ENCODE measurements at places on chromosomes 6 and 20. TPM values are rescaled to one million over a fixed set of nuclear protein-coding genes. Genes with fewer than 3 reads are reported as not detected.

Gene GINS1
- 6.6 TPM for total RNA-seq

DNA sequence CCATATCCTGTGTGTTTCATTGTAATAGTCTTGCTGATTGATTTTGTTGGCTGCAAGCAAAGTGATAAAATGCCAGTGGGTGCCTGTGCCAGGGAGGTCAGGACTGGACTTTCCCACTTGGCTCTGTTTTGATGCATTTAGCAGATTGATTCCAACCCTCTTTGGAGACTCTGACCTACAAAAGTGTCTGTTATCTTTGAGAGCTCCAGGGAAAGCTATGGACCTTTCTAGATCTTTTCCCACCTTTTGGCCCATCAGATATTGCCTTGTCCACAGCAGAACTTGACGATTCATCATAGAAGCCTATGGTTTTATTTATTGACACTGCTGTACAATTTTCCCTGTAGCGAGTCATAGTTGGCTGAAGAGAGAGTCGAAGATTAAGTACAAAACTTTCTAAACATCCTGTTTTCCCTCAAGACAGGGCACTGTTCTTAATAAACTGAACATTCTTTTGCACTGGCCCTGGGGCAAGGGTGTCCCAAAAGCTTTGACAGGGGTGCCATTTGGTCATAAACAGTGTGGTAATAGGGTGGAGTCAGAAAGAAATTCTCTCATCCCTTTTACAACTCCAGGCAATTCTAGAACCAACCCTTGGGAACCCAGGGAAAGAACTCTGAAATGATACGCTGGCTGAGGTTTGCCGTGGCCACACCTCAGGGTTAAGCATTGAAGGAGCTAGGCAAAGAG, 53.7 kb downstream of the E2F3 start:
- no peaks in the 10 kb centered on the region for H3K36me3 ChIP-seq
- no peak overlapping the region for H3K27ac ChIP-seq
- peaks cover 7% of the 10 kb centered on the region for H3K4me1 ChIP-seq
- no peaks in the 10 kb centered on the region for H3K27me3 ChIP-seq
- DNase-seq: peak; percentile 57

Gene SMOC2
- not detected for total RNA-seq

DNA sequence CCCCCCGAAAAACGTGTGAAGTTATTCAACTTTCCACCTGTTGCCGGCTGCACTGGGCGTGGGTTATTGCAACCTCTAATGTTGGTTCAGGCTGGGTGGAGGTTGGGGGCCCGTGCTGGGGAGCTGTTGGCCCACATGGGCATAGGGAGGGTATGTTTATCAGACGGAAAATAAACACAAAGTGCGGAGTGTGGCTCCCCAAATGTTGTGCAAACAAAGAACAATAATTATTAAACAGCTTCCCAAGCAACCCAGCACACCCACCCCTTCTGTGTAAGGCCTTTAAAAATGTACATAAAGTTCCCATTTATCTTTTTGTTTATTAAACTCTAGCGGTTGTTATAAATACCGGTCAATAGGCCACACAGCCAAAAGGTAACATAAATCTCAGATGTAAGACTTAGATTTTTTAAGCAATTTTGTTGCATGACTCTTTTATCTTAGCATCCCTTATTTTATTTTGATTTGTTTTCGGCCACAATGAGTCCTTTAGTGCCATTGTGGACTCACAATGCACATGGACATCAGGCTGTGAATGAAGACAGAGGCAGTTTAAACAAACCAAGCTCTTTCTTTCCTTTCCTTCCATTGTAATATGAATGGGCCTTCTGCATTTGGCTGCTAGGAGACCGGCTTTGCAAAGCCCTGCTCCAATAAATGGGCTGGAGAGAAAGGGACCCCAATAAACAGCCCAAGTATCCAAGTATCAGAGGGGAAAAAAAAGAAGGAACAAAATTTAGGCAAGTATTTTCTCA, 6.9 kb upstream of the DLL1 start:
- DNase-seq: no peak
- no peak overlapping the region for H3K27ac ChIP-seq
- H3K4me1 ChIP-seq: peaks cover 4% of the 10 kb centered on the region
- peaks cover 60% of the 10 kb centered on the region for H3K27me3 ChIP-seq
- no peaks in the 10 kb centered on the region for H3K36me3 ChIP-seq

- no peak overlapping the region for H3K4me3 ChIP-seq
- no peaks in the 10 kb centered on the region for H3K36me3 ChIP-seq
- no peaks in the 10 kb centered on the region for H3K27me3 ChIP-seq
- H3K4me1 ChIP-seq: peaks cover 3% of the 10 kb centered on the region
These were observed 74.8 kb upstream of the NEDD9 start for GRCh38 chr6:11307226-11307625.

GRCh38 chr6:116126032-116126431, at the start of gene COL10A1:
Gene COL10A1, minus strand, starts transcription at chr6:116126132. Its CDS starts 640 bp downstream, at chr6:116125492.
- H3K4me3 ChIP-seq: no peak within 1 kb of the TSS
